ENCODE measurements at places on chromosomes 1 and 21.
A peak's percentile ranks its signal among the peaks of the same experiment; 100 is the strongest.

DNA sequence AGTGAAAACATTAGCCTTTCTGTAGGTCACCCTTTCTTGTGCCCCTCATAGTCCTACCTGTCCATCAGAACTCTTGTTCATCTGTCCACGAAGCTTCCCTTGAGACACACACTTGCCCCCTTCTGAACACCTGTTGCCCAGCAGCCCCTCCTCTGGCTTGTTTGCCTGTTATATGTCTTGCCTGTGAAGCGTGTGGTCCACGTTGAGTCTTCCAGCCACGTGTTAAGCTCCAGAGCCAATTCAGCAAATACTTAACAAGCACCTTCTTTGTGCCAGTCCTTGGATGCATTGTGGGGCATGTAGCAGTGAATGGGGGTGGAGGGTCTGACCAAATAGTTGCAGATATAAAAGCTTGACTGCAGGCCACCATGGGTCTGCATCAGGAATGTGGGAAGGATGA is 66.6 kb downstream of the MAN1C1 start:
- DNase-seq = no peak

DNA sequence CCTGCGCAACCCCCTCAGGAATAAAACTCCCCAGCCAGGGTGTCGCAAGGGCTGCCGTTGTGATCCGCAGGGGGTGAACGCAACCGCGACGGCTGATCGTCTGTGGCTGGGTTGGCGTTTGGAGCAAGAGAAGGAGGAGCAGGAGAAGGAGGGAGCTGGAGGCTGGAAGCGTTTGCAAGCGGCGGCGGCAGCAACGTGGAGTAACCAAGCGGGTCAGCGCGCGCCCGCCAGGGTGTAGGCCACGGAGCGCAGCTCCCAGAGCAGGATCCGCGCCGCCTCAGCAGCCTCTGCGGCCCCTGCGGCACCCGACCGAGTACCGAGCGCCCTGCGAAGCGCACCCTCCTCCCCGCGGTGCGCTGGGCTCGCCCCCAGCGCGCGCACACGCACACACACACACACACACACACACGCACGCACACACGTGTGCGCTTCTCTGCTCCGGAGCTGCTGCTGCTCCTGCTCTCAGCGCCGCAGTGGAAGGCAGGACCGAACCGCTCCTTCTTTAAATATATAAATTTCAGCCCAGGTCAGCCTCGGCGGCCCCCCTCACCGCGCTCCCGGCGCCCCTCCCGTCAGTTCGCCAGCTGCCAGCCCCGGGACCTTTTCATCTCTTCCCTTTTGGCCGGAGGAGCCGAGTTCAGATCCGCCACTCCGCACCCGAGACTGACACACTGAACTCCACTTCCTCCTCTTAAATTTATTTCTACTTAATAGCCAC is 696 bp downstream of the TGFB2 start:
- peak; percentile 80 for DNase-seq

DNA sequence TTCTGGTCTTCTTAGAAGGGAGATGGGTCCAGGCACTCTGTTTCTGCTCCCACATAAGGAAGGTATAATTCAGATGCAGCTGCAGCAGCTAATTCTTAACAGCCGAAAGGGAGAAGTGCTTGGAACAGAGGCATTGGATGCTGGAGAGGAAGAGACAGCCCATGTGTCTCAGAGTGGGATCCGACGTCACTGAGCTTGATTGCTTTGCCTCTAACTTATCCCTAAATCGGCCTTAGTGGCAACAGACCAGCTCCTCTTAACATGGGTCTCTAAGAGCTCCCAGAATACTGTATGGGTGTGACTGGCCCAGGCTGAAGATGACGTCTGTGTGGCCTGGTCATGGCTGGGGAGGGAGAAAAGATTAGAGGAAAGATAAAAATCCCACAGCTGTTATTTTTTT is 40.7 kb upstream of the KCND3 start:
- no peak for DNase-seq

DNA sequence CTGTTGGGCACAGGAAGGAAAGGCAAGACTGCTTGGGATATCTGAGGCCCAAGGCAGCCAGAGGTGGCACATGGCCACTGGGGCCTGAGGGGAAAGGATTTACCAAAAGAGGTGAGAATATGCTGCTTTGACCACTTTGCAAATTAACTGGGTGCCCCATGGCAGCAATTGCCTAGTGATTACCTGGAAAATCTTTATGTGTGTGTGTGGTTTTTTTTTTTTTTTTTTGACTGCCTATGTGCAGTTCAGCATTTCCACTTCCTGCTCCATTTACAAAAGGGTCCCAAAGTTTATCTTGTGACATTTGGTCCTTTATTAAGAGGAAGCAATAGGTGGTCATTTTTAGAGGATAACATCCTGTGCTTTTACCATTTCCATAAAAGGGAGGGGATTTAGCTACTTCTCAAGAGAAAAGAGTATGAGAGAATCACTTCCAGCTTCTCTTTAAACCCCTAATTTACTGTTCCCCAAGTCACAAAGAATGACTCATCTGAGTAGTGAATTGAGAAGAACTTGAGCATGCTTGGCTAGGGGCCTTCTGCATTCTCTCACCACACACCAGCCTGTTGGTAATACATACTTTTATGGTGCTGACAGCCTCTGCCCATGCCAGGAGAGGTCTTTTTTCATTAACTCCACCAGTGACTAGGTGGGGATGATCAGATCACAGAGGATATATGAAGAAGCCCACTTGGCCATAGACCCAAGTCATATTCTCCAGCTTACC is 52.1 kb downstream of the SYDE2 start:
- peak; percentile 39 for DNase-seq

DNA sequence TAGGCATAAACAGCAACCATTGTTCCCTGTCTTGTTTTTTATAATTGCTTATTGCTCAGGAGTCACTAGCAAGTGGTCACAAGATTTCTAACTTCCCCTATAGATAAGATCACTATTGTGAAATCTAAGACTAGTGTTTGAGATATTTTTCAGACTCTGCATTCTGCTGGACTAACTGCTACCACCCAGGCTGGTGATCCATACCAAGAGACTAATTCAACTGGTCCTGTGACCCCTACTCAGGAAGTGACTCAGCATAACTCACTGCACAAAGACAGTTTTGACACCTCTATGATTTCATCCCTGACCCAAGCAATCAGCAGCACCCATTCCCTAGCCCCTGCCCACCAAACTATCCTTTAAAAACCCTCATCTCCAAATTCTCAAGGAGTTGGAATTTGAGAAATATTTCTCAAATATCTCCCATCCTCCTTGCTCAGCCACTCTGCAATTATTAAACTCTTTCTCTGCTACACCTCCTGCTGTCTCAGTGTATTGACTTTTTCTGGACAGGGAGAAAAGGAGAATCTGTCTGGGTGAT is 52.7 kb downstream of the TRIM33 start:
- peak; percentile 43 for DNase-seq

GRCh38 chr1:61687901-61688300 is 37.0 kb downstream of the TM2D1 start:
- DNase-seq = no peak

DNA sequence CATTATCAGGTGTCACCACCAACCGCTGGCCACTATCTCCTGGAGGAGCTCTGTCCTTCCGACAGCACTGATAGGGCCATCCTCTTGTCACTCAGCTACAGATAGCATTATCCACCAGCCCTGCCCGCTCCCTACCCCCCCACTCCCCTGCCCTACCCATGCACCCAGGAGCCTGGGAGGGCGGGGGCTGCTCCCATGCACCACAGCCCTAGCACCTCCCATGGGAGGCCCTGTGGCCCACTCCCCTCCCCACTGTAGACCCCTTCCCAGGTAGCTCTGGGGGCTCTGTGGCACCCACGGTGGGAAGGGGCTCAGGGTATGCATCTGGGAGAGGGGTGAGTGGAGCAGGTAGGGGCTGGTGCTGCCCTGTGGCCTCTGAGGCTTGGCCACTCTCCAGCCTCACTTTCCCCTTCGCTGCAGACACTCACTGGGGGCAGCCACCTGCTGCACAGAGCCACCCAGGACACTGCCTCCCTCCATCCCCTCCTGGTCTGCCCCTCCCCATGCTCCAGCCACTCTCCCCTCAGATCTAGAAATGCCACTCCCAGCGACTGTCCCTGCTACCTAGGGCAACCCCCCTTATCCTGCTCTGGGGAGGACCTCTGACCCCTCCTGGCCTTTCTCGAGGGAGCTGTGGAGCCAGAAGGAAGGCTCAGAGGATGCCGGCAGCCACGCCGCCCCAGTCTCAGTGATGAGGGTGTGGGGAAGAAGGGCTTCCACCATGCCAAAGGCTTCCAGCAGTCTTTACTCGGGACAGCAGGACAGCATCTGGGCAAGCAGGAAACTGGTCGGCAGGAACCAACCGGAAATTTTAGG is 58.5 kb downstream of the WNT9A start:
- no peak for DNase-seq

DNA sequence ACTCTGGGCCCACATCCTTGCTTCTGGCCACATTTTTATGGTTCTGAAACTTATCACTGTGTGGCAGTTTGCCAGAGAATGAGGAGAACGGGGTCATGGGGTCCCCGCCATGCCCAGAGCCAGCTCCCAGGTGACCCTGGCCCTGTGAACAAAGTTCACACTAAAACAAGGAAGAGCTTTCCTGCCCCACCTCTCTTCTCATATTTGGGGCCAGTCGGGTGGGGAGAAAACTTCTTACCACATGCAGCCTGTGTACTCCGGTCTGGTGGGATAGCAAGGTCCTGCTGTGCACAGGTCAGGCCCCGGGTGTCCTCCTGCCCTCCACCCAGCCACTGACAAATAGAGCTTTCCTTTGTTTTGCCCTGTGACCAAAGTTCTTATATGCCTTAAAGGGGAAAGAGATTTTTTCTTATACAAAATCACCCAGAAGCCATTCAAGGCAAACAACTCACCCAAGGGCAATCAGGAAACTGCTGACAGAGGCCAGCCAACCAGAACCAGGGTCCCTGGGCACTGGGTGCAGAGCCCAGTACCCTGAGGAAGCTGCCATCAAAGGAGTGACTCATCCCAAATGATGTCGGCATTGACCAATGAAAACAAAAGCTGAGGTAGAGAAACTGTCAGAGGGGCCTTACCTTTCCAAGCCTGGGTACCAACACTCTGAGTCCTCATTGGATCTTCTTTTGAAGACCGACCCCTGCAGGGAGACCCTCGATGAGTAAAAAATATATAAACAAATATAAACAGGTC is 53.6 kb downstream of the OLIG1 start:
- no peak for DNase-seq

GRCh38 chr1:87329526-87330056 is 911 bp downstream of the LMO4 start:
- peak; percentile 46 for DNase-seq

DNA sequence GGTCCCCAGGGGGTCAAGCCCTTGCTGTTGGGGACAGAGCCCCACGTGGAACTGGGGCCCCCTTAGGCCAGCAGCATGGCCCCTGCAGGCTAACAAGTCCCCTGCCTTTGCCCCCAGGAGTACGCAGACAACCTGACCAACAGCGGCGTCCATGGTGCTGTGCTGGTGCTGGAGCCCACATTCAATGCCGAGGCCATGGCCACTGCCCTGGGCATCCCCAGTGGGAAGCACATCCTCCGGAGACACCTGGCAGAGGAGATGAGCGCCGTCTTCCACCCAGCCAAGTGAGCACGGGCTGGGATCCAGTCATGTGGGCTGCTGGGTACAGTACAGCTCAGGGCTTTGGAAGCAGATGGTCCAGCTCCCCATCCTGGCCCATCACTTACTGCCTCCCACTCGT is 49.6 kb upstream of the TMEM51 start:
- DNase-seq = no peak

DNA sequence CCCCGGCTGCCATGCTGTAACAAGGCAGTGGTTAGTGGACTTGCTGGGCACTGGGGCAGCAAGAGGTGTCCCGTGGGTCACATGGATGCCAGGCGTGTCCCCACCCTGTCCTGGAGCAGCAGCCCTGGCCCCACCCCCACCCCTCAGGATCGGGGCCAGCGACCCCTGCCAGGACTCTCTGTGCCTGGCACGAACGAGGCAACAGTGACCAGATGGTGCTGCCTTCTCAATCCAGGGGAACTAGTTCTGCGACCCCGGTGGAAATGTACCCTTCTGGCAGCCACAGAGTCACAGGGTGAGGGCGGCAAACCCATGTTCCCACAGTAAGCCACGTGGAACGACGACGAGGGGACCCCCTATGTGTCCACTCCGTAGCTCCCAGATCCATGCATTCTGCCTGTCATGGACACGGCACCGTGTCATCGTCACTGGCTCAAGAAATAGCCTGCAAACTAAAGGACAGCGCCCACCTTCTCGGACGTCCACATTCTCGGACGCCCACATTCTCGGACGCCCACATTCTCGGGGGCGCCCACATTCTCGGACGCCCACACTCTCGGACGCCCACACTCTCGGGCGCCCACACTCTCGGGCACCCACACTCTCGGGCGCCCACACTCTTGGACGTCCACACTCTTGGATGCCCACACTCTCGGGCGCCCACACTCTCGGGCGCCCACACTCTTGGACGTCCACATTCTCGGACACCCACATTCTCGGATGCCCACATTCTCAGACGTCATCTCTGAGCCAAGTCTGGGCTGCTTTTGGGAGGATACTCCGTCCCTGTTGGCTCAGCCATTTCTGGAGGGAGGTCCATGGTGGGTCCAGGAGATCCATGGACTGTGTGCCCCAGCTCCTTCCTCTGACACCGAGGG is 19.6 kb upstream of the ACTRT2 start:
- no peak for DNase-seq

- peak; percentile 98 for DNase-seq
These were observed at the start of gene KIF2C for GRCh38 chr1:44739307-44740178. Gene KIF2C (plus strand): TSS chr1:44739837. CDS start chr1:44739933, 96 bp downstream.

GRCh38 chr1:212010004-212010403 is 25.4 kb downstream of the INTS7 start:
- DNase-seq = no peak

- DNase-seq = no peak
These were observed 32.1 kb upstream of the EEIG2 start for GRCh38 chr1:108527837-108528236.

DNA sequence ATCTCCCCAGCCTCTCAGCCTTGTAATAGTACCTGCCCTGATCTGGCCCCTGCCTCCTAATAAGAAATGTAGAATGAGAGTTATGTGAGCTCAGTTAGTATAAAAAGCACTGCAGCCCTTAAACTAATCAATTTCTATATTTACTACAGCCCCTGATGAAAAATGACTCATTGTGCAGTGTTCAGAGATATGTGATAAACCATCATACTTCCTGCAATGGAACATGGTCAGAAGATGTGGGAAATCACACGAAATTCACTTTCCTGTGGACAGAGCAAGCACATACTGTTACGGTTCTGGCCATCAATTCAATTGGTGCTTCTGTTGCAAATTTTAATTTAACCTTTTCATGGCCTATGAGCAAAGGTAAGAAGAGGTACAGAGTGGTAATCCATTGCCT is 176.8 kb upstream of the PDE4B start:
- no peak for DNase-seq
